ENCODE measurements at places on chromosomes 16 and 17.

DNA sequence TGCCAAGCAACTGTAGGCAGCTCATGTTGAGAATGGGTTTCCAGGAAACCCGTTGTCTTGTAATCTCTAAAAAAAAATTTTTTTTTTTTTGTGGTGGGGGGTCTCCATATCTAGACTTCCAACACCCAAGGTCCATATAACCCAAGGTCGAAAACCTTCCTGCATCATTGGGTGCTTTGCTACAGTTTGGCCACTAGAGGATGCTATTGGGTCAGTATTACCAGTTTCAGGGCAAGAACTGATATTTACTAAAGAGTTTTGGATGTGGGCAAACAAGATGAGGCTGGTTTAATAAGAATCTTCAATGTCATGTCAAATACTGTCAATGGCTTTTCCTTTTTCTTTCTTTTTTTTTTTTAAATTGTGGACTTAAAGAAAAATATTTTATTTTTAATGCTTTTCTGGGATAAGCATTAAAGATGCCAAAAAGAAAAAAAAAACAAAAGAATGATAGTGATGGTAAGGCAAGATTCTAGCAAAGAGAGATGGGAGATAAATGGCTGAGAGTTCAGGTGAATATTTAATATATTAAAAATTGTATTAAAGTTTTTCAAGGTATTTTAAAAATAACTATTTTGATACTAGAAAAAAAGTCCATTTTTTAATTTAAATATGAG is 62.2 kb downstream of the DHRS7C start:
- no peak for DNase-seq

- no peak for DNase-seq
Observed at GRCh38 chr17:49001671-49002070, 4.5 kb downstream of the IGF2BP1 start.

DNA sequence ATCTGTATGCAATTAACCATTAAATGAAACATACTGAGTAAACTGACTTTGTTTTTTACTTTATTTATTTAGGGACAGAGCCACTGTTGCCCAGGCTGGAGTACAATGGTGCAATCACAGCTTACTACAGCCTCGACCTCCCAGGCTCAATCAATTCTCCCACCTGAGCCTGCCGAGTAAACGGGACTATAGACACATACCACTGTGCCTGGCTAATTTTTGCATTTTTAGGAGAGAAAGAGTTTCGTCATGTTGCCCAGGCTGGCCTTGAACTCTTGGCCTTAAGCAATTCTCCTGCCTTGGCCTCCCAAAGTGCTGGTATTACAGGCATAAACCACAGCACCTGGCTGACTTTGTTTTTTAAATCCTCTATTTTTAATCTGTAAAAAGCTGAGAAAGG is 42.6 kb downstream of the ANKFY1 start:
- DNase-seq = no peak

GRCh38 chr17:19338031-19338990 is 24.2 kb downstream of the B9D1 start:
- DNase-seq = peak; percentile 43

- DNase-seq = no peak
Observed at GRCh38 chr16:51343411-51343810, 192.3 kb upstream of the SALL1 start.

- DNase-seq = no peak
Observed at GRCh38 chr16:85457366-85457765, 155.8 kb upstream of the GSE1 start.

All from stimulated activated CD4-positive, alpha-beta T cell treated with anti-CD3 and anti-CD28 coated beads, TNF-alpha, amount 100 ng/mL, for 48 hours (primary cell).